ENCODE measurements at places on chromosomes 13 and 19. TPM values are rescaled to one million over a fixed set of nuclear protein-coding genes. Genes with fewer than 3 reads are reported as not detected.

- H3K36me3 ChIP-seq: no peaks in the 10 kb centered on the region
- no peaks in the 10 kb centered on the region for H3K27me3 ChIP-seq
- peaks cover 71% of the 10 kb centered on the region for H3K4me1 ChIP-seq
- peak overlapping the region; percentile 96 for H3K4me3 ChIP-seq
These were observed 2.8 kb downstream of the COL4A2 start for GRCh38 chr13:110309661-110310524.

GRCh38 chr13:39297664-39298171 lies 259.5 kb downstream of the NHLRC3 start:
- H3K27me3 ChIP-seq: no peaks in the 10 kb centered on the region
- H3K4me3 ChIP-seq: no peak overlapping the region
- no peak for DNase-seq
- no peak overlapping the region for H3K27ac ChIP-seq
- no peaks in the 10 kb centered on the region for H3K4me1 ChIP-seq

The URAD gene
- polyA plus RNA-seq: not detected

The TNNI3 gene
- 45,177 TPM for polyA plus RNA-seq

DNA sequence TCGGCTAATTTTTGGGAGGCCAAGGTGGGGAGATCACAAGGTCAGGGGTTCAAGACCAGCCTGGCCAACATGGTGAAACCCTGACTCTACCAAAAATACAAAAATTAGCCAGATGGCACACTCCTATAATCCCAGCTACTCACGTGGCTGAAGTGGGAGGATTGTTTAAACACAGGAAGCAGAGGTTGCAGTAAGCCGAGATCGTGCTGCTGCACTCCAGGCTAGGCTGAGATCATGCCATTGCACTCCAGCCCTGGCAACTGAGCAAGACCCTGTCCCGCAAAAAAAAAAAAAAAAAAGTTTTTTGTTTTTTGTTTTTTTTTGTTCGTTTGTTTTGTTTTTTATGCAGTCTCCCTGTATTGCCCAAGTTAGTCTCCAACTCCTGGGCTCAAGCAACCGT lies 21.2 kb downstream of the MAST1 start:
- no peaks in the 10 kb centered on the region for H3K4me1 ChIP-seq
- DNase-seq: no peak
- H3K36me3 ChIP-seq: no peaks in the 10 kb centered on the region
- no peak overlapping the region for H3K4me3 ChIP-seq
- no peaks in the 10 kb centered on the region for H3K27me3 ChIP-seq
- H3K27ac ChIP-seq: no peak overlapping the region

The MKNK2 gene
- 189 TPM for polyA plus RNA-seq

GRCh38 chr13:97468331-97468730 lies 34.4 kb downstream of the RAP2A start:
- DNase-seq: no peak
- H3K4me1 ChIP-seq: no peaks in the 10 kb centered on the region
- H3K36me3 ChIP-seq: no peaks in the 10 kb centered on the region
- H3K27ac ChIP-seq: no peak overlapping the region
- H3K4me3 ChIP-seq: no peak overlapping the region
- no peaks in the 10 kb centered on the region for H3K27me3 ChIP-seq

- no peak for DNase-seq
- peak overlapping the region; percentile 57 for H3K4me3 ChIP-seq
- no peaks in the 10 kb centered on the region for H3K27me3 ChIP-seq
- no peak overlapping the region for H3K27ac ChIP-seq
- H3K4me1 ChIP-seq: peaks cover 25% of the 10 kb centered on the region
- H3K36me3 ChIP-seq: peaks cover 22% of the 10 kb centered on the region
These were observed 4.8 kb downstream of the ISYNA1 start for GRCh38 chr19:18433015-18433691.

The RNF17 gene
- polyA plus RNA-seq: not detected

DNA sequence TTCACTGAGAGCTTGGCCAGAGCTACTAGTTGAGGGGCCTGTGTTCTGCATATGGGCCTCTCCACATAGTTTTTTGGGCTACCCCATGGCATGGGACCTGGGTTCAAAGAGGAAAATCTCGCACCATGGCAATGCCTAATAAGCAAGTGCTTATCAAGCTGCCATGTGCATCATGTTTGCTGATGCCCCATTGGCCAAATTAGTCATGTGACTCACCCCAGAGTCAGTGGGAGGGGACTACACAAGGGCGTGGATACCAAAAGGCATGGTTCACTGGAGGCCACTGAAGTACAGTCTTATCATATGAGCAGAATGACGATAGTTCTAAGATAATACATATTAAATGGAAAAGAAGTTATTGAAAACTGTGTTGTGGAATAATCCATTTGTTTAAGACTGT lies 214.8 kb downstream of the LMO7 start:
- DNase-seq: no peak
- no peak overlapping the region for H3K4me3 ChIP-seq
- no peak overlapping the region for H3K27ac ChIP-seq
- no peaks in the 10 kb centered on the region for H3K36me3 ChIP-seq
- no peaks in the 10 kb centered on the region for H3K4me1 ChIP-seq

GRCh38 chr13:26067601-26068000 lies 15.8 kb upstream of the SHISA2 start:
- no peaks in the 10 kb centered on the region for H3K36me3 ChIP-seq
- H3K4me3 ChIP-seq: no peak overlapping the region
- DNase-seq: no peak
- no peaks in the 10 kb centered on the region for H3K4me1 ChIP-seq
- H3K27me3 ChIP-seq: peaks cover 18% of the 10 kb centered on the region
